ENCODE measurements at places on chromosomes 6 and 20.

GRCh38 chr6:166440106-166440505 lies 57.4 kb upstream of the MPC1 start:
- DNase-seq = no peak

- DNase-seq = no peak
Measured at GRCh38 chr20:48630342-48631075, 197.3 kb downstream of the PREX1 start.

GRCh38 chr20:36109251-36109947 lies 45.1 kb upstream of the EPB41L1 start:
- no peak for DNase-seq

GRCh38 chr6:10278746-10279145 lies 136.1 kb downstream of the TFAP2A start:
- DNase-seq = no peak

DNA sequence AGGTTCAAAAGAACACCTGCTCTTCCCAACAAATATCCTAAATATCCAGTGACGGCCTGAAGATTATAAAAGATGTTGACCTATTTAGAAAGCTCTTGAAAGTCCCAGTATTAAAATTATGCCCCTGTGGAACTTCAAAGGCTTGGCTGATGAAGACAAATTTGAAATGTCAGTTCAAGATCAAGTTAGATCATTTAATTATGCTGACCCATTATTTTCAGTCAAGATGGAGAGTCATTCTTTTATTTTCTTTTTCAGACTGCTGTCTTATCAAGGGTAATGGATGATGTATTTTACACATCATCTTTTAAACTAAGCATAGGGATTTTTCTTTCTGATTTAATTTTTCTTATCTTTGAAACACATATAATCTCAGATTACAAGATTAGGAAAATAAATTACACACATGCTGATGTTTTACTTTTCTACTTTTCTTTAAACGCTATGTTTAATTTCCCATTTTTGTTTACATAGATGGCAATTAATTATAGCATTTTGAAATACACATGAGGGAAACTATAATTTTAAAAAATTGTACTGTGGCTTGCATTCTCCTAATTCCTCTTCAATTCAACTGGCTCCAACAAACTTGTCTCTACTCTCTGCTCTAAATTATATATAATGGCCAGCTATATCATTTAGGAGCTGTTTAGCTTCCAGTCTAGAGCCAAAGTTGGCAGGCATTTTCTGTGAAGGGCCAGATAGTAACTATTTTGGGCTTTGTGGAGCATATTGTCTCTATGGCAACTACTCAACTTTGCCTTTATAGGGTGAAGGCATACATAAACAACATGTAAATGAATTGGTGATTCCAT lies 123.7 kb downstream of the RCAN2 start:
- DNase-seq = no peak

DNA sequence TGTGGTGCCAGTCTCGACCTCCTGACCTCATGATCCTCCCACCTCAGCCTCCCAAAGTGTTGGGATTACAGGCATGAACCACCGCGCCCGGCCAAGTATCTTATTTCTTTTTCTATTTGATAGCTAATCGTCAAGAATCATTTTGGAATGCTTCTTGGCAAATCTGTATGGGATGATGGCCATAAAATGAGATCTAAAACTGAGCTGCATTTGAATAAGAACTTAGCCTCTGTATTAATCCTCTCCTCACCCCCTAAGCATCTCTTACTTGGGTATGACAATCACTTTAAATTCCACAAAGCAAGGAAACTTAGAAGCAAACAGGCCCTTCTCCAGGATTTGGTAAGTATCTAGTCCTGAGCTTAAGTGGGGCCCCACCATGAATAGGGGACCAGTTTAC lies 108.9 kb upstream of the BTBD3 start:
- DNase-seq = no peak

DNA sequence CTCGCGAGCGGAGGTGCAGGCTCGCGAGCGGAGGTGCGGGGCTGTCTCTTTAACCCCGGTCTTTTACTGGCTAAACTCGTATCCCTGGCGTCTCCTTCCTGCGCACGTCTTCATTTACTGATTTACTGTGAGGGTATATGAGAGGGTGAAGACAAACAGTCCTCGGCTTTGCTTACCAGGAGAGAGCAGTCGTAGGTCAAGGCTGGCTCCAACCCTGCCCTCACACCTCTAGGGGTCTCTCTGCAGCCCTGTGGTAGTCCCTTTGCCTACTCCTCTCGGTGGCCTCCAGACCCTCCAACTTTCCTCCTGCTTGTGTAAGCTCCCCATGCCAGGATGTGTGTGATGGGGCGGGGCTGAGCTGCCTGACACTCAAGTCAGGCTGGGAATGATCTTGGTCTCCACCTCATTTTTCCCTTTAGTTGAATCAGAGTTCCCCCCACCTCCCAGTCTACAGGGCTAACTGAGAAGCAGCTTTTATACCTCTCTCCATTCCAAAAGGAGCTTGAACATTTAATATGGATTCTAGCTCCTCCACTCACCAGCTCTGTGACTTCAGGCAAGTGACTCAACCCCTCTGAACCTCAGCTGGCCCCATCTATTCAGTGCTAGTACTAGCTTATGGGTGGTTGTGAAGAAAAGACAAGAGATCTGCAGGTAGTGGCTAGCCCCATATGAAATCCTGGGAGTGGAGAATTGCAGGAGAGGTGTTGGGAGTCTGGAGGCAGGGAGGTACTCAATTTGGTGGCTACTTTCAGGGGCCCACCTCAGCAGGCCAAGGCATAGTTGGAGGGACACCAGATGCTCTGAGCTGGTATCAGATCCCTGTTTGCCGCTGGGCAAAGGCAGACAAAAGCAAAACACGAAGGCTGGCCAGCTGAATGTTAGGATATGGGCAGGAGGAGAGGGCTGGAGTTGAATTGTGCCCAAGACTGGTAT lies 902 bp downstream of the SLC29A1 start:
- DNase-seq = no peak

GRCh38 chr6:90397929-90398674 lies 101.5 kb upstream of the BACH2 start:
- peak; percentile 65 for DNase-seq

DNA sequence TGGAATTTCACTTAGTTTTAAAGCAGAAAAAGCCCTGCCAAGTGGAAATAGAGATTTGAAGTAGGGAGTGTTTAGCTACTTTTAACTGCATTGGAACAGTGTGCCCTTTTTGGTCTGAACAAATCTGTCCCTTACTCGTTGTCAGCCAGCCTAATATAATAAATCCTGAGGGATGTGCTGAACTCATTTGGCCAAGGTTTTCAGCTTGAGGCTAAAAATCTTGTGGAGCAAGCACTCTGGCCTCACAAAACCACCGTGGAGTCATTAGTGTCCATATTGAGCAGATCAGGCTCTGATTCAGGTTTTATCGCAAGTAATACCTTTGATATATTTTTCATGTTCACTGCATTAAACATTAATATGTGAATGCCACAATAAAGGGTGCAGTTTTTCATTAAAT lies 383.5 kb downstream of the FRK start:
- DNase-seq = no peak

DNA sequence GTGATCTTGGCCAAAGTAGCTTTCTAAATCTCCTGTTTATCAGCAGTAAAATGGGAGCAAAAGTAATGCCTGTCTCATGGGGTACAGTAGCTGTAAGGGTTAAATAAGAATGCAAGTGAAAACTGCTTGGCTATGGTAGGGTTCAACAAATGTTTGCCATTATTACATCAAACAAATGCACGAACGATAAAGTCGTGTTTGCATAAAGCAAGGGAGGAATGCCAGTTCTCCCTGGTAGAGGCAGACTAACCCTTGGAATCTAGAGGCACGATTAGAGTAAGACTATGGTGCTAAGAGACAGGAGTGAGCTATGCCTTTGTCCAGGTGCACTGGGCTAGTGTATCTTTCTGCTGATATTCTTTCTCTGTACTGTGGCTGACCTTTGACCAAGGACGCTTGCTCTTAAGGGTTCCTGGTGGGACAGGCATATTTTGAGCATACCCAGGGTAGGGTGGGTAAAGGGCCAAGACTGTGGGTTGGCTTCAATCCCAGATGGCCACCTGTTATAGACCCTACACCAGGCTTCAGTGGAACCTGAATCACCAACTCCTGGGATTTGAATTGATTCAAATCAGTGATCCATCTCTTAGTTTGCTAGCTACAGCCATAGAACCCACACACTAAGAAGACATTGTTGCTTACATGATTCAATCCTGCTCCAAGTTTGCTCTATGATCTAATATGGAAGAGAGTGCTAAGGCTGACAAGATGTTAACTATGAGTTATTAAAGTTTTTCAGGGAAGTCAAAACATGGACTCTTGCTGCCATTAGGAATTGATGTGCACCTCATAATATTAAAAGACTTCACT lies 139.9 kb downstream of the CCDC170 start:
- no peak for DNase-seq

All from activated T-helper 1 cell treated with Interleukin-2 at 50 U/mL for 16 hours (primary cell).